Fibroblast of upper back skin (primary cell): ENCODE measurements at places on chromosomes 7 and 10.

- DNase-seq = no peak
Observed at GRCh38 chr7:148809856-148810255, 74.2 kb downstream of the EZH2 start.

GRCh38 chr10:106722524-106722923, 442.0 kb downstream of the SORCS1 start:
- DNase-seq = no peak

DNA sequence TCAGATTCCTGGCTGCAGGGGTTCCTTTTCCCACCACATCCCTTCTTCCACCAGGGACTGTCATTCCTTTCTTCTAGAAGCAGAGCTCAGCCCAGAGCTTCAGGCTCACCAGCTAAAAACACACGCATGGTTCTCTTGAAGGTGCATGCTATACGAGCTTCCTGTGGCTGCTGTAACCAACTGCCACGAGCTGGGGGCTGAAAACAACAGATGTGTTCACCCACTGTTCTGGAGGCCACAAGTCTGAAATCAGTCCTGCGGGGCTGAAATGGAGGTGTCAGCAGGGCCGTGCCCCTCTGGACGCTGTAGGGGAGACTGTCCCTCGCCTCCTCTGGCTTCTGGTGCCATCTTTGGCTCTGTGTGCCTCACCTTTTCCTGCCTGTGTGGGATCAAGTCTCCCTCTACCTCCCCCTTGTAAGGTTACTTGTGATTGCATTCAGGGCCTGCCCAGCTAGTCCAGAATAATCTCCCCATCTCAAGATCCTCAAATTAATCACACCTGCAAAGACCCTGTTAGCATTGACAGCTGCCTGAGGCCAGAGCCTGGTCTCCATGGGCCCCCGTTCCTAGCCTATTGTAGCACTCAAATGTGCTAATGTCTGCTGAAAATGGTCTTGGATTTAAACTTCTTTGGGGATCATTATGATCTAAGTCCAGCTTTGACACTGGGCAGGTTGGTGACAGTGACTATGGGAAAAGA, 13.7 kb downstream of the RAB19 start:
- no peak for DNase-seq

GRCh38 chr7:32865448-32866030, 26.0 kb downstream of the KBTBD2 start:
- DNase-seq = no peak

GRCh38 chr10:5529702-5530411, 5.1 kb downstream of the CALML3 start:
- no peak for DNase-seq

DNA sequence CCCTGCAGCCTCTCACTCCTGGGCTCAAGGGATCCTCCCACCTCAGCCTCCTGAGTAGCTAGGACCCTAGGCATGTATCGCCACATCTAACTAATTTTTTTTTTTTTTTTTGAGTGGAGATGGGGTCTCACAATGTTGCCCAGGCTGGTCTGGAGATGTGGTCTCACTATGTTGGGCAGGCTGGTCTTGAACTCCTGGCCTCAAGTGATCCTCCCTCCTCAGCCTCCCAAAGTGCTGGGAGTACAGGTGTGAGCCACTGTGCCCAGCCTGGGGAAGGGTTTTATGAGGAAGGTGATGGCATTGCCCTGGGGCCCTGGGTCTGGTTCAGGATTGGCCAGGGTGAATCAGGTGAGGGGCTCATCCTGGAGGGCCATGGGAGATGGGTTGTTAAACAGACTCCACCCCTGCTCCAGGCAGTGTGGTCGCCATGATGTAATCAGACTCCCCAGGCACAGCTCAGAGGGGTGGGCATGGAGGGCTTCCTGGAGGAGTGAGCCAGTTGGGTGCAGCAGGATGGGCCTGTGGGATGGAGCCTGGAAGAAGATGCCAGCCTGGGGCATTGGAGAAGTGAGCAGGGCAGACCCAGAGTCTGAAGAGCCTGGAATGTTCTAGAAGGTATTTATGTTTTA, 82.7 kb downstream of the MYL10 start:
- no peak for DNase-seq

- DNase-seq = no peak
Observed at GRCh38 chr10:17918187-17918903, 33.4 kb upstream of the SLC39A12 start.

DNA sequence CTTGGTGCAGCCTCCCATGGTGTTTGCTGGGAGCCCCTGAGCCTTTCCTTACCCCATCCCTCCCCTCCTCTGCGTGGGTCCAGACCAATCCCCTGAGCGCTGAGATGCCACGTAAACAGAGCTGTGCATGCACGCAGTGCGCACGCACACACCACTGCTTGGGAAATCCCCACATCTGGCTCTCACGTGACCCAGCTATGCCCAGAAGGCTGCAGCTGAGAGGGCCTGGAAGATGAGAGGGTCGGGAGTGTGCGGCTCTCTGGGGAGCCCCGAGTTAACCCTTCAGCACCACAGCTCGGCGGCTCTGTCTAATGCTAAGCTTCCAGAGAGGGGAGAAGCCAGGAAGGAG, 177.2 kb downstream of the SH3PXD2A start:
- peak; percentile 99 for DNase-seq

DNA sequence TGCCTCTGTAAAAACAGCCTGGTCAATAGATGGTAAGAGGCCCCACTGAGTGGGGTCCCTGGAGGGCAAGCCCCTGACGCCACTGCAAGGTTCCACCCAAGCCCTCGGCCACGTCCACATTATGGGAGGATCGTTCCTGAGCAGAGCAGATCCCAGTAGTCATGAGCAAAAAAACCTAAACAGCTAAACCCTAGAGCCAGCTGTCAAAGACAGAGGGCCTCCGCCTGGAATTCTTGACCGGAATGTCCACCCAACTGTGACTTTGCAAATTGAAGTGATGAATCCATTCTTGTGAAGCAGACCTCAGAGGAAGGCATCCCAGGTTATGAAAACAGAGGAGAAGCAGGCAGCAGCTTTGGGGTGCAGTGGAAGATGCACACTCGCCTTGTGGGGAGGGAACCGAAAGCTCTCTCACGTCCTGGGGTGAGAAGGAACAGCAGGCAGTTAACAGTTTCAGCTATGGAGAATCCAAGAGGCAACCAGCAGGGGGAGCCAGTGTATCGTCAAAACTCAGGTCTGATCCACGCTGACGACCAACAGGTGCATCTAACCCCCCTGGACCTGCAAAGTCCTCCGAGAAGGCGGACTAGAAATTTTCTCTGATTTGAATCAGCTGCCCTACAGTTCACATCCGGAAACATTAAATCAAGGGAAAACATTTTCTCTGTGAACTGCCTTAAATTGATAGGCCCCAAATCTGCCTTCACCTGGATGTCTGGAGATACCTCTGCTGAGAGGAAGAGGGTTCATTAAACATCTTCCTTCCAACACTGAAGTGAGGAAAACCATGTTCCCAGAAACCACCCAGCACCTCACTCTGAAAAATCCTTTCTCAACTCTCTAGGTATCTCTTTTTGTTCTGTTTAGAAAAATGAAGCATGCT, 139.1 kb upstream of the PFKP start:
- peak; percentile 53 for DNase-seq

- no peak for DNase-seq
Observed at GRCh38 chr10:44972874-44973306, 5.7 kb downstream of the DEPP1 start.

DNA sequence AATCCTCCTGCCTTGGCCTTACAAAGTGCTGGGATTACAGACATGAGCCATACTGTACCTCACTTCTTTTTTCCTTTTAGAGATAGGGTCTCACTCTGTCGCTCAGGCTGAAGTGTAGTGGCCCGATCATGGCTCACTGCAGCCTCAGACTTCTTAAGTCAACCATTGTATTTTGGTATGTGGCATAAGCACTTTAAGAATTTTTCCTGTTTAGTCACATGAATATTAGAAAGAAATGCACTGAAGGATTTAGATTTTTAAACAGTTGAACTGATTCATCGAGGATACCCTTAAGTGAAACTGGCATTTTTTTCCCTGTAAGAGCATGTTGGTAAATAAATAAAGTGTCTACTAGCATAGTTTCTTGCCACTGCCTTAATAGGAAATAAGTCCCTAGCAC, 319.3 kb upstream of the CACNA2D1 start:
- DNase-seq = no peak

GRCh38 chr10:1731592-1731991, 5.7 kb downstream of the ADARB2 start:
- DNase-seq = no peak
